PC-9 (cell line): ENCODE measurements at places on chromosomes 6 and 20. TPM values are rescaled to one million over a fixed set of nuclear protein-coding genes. Genes with fewer than 3 reads are reported as not detected.
A peak's percentile ranks its signal among the peaks of the same experiment; 100 is the strongest.

Gene TRIM38
- 23.6 and 31.3 TPM in 2 replicates for total RNA-seq

- H3K4me3 ChIP-seq: no peak overlapping the region
- H3K27ac ChIP-seq: no peak overlapping the region
- no peaks in the 10 kb centered on the region for H3K27me3 ChIP-seq
These were observed 58.0 kb downstream of the GINS1 start for GRCh38 chr20:25465243-25466135.

DNA sequence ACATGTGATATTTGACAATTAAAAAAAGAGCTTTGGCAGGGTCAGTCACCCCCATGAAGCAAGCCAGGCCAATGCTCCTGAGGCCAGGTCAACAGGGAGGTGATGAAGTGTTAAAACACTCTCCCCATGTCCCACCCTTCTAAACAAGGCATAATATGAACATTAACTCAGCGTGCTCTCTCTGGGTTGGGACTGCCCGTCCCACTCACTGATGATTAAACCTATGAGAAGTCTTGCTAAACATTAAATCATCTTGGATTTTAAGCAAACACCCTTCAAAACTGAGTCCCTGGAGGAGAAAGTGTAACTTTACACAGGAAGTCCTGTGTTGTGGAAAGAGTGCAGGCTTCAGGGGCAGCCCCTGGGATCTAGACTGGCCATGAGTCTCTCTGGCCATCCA lies 558.5 kb downstream of the CD83 start:
- peaks cover 7% of the 10 kb centered on the region for H3K4me1 ChIP-seq
- no peak overlapping the region for H3K27ac ChIP-seq
- H3K36me3 ChIP-seq: no peaks in the 10 kb centered on the region
- H3K27me3 ChIP-seq: no peaks in the 10 kb centered on the region

DNA sequence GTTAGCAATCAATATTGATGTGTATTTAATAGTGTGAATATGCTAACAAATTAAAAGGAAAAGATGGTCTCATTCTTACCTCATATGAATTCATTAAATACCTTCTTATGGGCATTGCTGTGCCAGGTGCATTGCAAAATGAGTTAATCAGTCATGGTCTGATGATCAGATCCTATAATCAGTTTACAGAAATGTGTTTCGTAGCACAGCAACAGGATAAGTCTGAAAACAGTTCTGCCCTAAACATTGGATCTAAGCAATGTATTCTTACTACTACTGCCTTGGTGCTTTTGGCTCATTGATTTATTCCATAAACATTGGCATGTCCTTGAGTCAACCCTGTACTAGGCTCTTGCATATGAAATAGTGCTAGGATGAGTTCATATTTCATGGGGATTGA lies 417.0 kb upstream of the JAG1 start:
- H3K36me3 ChIP-seq: no peaks in the 10 kb centered on the region
- no peak overlapping the region for H3K4me3 ChIP-seq
- H3K27me3 ChIP-seq: no peaks in the 10 kb centered on the region
- no peaks in the 10 kb centered on the region for H3K4me1 ChIP-seq

- no peak overlapping the region for H3K27ac ChIP-seq
- no peak overlapping the region for H3K4me3 ChIP-seq
These were observed 11.9 kb downstream of the SYNE1 start for GRCh38 chr6:152625213-152625612.

Gene BCAS1
- 3.9 and 4.0 TPM in 2 replicates for total RNA-seq

Gene TDRD6
- total RNA-seq: 0.23 and 0.57 TPM in 2 replicates

Gene OOEP
- 10.9 and 12.2 TPM in 2 replicates for total RNA-seq

Gene FNDC1
- not detected in 2 replicates for total RNA-seq

Gene AURKA
- total RNA-seq: 66.7 and 92.0 TPM in 2 replicates

DNA sequence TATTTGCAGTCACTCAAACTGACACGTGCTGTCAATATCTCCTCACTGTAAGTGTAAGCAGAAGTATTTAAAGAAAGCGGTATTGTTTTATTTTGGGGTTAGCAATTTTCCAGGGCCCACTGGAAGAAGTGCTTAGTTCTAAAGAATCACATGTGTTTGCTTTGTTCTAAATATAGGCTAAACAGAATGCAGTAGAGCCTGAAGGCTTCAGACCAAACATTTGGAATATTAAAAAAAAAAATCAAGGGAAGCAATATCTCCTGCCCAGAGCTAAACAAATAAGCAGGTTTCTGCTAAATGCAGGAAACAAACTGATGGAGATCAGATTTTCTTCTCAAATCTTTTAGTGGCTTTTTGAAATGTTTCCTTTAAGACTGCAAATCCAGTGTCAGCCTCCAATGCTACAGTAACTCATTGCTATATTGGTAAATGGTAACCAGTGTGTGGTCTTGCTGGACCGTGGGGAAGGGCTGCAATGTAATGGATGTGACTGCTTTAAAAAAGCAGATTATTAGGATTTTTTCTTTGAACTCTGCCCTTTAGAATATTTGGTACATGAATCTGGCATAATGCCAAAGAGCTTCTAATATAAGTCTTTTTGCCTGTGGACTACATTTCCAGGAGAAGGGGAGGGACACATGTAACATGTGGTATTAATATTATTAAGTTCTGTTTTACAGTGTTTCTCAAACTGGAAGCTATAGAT lies 317.1 kb upstream of the FERMT1 start:
- DNase-seq: no peak
- no peak overlapping the region for H3K4me3 ChIP-seq
- no peak overlapping the region for H3K27ac ChIP-seq
- H3K27me3 ChIP-seq: no peaks in the 10 kb centered on the region
- H3K4me1 ChIP-seq: no peaks in the 10 kb centered on the region

GRCh38 chr6:166204852-166205650 lies 37.4 kb upstream of the TBXT start:
- no peaks in the 10 kb centered on the region for H3K36me3 ChIP-seq
- H3K4me3 ChIP-seq: no peak overlapping the region
- H3K27me3 ChIP-seq: peaks cover 85% of the 10 kb centered on the region
- DNase-seq: no peak

- no peaks in the 10 kb centered on the region for H3K36me3 ChIP-seq
- DNase-seq: no peak
- H3K27me3 ChIP-seq: no peaks in the 10 kb centered on the region
- H3K4me1 ChIP-seq: no peaks in the 10 kb centered on the region
- no peak overlapping the region for H3K4me3 ChIP-seq
These were observed 15.6 kb downstream of the MEP1A start for GRCh38 chr6:46808806-46809205.

Gene ARMC12
- 0.35 and 0.57 TPM in 2 replicates for total RNA-seq

Gene CST2
- total RNA-seq: not detected in 2 replicates

DNA sequence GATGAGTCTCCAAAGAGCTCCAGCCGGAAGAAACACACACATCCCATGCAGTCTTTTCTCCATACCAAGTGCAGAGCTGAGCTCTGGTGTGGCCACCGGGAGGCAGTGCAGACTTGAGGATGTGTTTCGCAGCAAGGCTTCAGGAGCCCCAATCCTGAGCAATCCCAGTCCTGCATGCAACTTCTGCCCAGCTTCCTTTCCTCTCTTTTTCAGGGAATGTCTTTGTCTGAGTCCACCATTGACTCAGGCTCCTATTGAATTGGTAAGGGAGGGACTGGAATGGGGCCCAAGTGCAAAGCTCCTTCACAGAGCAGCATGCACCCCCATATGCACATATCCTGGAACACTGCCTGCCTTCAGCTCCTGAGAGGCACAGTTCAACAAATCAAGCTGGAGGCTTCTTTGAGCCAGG lies 50.5 kb upstream of the ASIP start:
- H3K27me3 ChIP-seq: peaks cover 8% of the 10 kb centered on the region; the same call in 1 of the 2 replicates
- DNase-seq: peak; percentile 78
- H3K36me3 ChIP-seq: no peaks in the 10 kb centered on the region
- H3K4me3 ChIP-seq: no peak overlapping the region
- H3K4me1 ChIP-seq: no peaks in the 10 kb centered on the region
- H3K27ac ChIP-seq: no peak overlapping the region

DNA sequence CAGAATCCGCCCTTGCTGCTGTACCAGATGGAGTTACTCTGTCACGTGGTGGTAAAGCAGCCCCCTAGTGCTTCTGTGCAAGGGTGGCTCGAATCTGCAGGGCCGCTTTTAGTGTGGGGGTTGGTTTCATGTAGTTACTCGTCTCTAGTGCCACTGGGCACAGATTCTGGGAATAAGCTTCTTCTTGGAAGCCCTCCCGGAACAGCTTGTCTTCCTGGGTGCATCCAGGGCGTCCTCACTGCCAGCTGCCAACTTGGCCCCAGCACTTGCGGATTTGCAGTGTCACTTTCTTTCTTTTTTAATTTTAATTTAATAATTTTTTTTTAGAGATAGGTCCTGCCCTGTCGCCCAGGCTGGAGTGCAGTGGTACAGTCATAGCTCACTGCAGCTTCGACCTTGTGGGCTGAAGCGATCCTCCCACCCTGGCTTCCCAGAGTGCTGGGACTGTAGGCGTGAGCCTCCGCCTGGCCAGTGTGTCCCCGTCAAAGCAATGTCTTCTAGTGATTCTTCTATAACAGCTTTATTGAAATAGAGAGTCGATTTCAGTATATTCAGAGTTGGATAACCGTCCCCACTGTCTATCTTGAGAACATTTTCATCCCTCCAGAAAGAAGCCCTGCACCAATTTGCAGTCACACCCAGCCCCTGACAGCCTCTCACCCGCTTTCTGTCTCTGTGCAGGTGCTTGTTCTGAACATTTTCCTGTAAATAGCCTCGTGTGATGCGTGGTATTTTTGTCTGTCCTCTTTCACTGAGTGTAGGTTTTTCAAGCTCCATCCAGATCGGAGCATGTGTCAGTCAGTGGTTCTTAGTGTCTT lies 25.9 kb downstream of the PYGB start:
- no peaks in the 10 kb centered on the region for H3K27me3 ChIP-seq
- H3K4me1 ChIP-seq: no peaks in the 10 kb centered on the region
- H3K36me3 ChIP-seq: peaks cover 27% of the 10 kb centered on the region
- no peak for DNase-seq
- H3K4me3 ChIP-seq: no peak overlapping the region

Gene BPI
- total RNA-seq: not detected in 2 replicates

Gene BFSP1
- total RNA-seq: 10.4 and 13.8 TPM in 2 replicates

- H3K36me3 ChIP-seq: no peaks in the 10 kb centered on the region
- H3K27ac ChIP-seq: no peak overlapping the region
- peaks cover 12% of the 10 kb centered on the region for H3K4me1 ChIP-seq
These were observed 127.5 kb upstream of the COL21A1 start for GRCh38 chr6:56374841-56375369.

DNA sequence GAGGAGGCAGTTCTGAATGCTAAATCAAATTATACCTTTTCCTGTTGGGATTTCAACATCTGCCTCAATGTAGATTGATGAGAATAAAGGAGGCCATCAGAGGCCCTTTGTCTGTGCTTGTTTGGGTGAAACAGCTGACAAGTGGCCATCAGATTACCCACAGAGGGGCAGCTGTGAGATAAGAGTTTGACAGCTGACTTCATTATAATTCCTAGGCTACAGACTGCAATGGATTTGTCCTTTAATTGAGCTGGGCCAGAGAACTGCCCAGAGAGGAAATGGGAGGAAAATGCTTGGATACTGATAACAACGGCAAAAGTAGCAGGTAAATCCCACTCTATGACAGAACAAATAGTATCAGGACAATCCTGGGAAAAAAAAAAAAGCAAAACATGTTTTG lies 649.4 kb downstream of the HDGFL1 start:
- no peak overlapping the region for H3K4me3 ChIP-seq
- no peak for DNase-seq
- H3K36me3 ChIP-seq: no peaks in the 10 kb centered on the region

DNA sequence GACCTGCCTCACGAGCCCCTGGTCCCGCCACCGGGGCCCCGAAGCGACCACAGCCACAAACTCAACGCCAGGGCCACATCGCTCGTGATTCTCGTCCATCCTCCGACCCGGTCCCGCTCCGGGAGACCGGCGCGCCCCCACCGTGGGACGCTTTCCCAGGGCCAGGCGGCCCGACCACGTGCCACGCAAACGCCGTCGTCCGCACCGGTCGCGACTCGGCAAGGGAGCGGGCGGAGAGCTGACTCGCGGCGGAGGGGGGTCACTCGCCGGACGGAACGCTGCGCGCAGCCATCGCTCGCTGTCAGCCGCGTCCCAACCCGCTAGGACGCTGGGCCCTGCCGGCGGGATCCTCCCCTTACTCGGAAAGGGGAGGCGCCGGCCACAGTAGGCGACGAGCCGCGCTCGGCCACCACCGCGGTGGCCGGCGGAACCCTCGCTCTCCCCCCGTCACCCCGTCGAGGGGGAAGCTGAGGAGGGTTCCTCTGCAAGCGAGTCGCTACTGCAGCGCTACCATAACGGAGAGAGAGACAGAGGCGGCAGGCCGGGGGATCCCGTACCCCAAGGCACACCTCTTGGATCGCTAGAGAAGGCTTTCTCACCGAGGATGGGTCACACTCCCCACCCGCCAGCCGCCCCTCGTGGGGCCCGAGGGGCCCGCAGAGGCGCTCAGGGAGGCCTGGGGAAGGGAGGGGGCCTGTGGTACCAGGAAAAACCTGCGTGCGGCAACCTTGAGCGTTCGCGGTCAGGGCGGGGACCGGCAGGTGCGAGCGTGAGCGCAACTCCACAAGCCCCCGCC lies 511.8 kb upstream of the ZNF337 start:
- no peaks in the 10 kb centered on the region for H3K4me1 ChIP-seq
- no peak for DNase-seq
- no peaks in the 10 kb centered on the region for H3K27me3 ChIP-seq
- no peaks in the 10 kb centered on the region for H3K36me3 ChIP-seq
- H3K4me3 ChIP-seq: no peak overlapping the region

DNA sequence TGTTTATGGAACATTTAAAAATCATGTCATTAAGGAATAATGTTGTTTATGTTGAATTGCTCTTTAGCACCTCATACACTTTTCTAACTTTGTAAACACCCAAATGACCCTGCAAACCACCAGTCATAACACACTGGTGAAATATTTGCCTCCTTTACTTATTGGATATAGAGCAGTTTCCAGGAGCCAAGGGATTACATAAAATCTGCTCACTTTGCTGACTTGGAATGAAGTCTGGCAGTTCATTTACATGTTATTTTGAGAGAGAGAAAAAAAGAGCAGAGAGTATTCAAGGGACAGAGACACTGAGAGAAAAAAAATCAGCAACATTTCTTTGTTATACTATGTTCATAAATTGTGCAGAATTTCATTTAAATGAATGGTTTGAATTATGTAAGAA lies 46.6 kb upstream of the DEFB112 start:
- H3K36me3 ChIP-seq: no peaks in the 10 kb centered on the region
- H3K4me1 ChIP-seq: no peaks in the 10 kb centered on the region
- no peak overlapping the region for H3K4me3 ChIP-seq
- no peak for DNase-seq
- no peaks in the 10 kb centered on the region for H3K27me3 ChIP-seq

Gene OR2H1
- total RNA-seq: not detected in 2 replicates

Gene VPS16
- total RNA-seq: 21.5 and 31.9 TPM in 2 replicates

DNA sequence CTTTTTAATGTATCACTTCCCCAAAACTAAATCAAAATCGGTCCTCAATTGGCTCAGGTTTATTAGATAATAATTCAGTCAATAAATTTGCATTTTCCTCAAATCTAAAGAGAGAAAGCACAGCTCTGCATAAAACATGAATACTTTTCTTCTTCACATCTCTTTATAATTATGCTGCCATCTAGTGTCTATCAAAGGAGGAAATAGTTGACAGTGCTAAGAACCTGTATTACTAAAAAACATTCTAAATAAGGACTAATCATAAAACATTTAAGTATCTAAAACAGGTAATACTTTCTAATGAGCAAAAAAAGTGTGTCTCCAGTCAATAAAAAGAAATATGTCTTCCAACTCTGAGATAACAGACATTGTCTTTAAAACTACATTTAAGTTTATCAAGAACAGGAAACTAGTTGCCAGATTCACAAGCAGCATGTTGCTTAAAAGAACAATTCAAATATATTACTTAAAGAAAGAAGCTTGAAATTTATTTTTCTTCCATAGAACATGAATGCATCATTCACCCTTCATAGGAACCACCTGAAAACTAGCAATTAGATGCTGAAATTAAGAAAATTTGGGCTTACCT lies 56.5 kb upstream of the DST start:
- peaks cover 19% of the 10 kb centered on the region; the same call in 1 of the 2 replicates for H3K36me3 ChIP-seq
- peaks cover 16% of the 10 kb centered on the region for H3K4me1 ChIP-seq
- H3K4me3 ChIP-seq: no peak overlapping the region
- no peak for DNase-seq

Gene RUNX2
- 10.4 and 12.5 TPM in 2 replicates for total RNA-seq
